ENCODE measurements at places on chromosomes 1 and 21.
A peak's percentile ranks its signal among the peaks of the same experiment; 100 is the strongest.

GRCh38 chr1:112998592-112999235 lies 42.7 kb upstream of the SLC16A1 start:
- DNase-seq: no peak

DNA sequence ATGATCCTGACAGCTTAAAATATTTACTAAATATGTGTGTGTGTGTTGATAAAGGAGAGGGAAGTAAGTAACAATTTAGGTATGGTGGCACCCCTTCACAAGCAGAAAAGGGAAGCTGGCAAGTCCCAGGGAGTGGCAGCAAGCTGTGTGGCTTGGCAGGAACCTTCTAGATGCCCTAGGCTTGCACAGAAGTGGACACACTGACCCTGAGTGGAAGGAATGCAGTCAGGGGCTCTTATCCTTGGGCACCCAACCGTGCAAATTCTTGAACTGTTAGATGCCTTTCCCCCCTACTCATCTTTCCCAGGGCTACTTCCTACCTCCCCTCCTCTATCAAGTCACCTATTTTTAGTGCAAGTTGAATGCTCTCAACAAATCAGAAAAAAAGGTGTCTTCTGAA lies 18.9 kb downstream of the ACP6 start:
- DNase-seq: no peak

DNA sequence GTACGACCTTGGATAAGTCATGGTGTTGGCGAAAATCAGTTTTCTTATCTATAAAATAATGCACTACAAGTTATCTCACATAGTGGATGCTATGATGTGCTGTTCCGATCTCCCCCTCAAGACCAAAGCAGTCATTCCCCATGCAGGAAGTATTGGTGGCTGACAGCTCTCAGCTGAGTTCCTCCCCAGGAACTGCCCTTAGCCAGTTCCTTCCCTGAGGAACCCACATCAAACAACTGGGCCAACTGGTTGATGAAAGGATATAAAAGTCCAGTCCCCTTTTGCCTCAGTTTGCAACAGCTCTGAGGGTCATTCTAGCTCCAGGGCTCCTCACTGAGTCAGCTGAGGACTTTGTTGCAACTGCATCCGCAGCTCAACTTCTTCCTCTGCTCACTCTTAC lies 16.1 kb upstream of the SLAMF1 start:
- no peak for DNase-seq

- no peak for DNase-seq
Observed at GRCh38 chr1:247218121-247218651, 37.7 kb upstream of the VN1R5 start.

- DNase-seq: no peak
Observed at GRCh38 chr1:33501309-33501708, 28.9 kb downstream of the ZSCAN20 start.

DNA sequence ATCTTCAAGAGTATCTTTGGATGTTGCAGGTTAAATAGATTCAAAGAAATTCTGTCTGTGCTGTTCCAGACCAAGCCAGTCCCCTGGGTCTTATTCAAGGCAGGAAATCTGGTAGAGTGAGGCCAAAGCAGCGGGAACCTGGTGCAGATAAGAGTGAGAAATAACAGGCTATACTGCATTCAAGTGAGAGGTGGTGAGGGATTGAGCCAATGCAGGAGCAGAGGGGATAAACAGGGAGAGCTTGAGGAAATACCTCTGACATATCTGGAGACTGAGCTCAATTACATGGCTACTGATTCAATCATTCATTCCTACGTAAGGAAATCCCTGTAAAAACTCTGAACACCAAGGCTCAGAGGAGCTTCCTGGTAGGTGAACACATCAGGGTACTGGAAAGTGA lies 17.2 kb upstream of the PSMA5 start:
- DNase-seq: no peak

- DNase-seq: no peak
Observed at GRCh38 chr1:188762166-188762743, 1715.4 kb downstream of the BRINP3 start.

DNA sequence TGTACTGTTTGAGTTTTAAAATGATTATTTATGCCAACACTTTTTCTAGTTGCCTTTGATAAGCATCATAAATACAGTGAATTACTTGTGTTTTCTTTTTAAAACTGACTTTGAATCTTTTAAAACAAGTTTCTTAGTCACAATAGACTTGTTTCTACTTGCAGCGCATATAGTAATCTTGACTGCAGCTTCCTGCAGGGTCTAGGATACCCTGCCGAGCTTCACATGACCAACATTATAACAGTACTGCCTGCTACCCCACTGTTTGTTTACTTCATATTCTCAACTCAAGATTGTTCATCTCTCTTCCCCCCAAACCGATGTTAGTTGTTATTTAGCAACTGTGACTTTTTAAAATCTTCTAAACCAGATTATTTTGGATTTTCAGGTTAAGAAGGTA lies 751.3 kb upstream of the NEGR1 start:
- DNase-seq: no peak

DNA sequence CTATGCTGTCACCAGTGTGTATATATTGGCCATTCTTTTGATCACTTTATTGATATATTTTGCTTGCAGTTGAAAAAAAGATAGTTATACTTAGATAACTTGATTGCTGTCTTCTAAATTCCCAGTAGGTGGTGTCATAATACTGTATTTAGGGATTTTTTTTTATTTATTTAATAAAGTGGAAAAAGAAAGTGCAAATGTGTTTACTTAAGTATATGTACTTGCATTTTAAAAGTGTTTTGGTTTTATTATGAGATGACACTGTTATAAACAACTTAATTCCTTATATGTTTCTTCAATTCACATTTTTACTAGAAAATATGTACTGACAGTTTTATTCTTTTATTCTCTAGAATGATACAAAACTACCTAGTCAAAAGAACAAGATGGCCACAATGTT lies 164.8 kb downstream of the USP25 start:
- no peak for DNase-seq

- DNase-seq: no peak
Observed at GRCh38 chr1:43558346-43558841, 27.7 kb downstream of the PTPRF start.

GRCh38 chr21:16535102-16535422 lies 805.3 kb downstream of the USP25 start:
- DNase-seq: no peak

DNA sequence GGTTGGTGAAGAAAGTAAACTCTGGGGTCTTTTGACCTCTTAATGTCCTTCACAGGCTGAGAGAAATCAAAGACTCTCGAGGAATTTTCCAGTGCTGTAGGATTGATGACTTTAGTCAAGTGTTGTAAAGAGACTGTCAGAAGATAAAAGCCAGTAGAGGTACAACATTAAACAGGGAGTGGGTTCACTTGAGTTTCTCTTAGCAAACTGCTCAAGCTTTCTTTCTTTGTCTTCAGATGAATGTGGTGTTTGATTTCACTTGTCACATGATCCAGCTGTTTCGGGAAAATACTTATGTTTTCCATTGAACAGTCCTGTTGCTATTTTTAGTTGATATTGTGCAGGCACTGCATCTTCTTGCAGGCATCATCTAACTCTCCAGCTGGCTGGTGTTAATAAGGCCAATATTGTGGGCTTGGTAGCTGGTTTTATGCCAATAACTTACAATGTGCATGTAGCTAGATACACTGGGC lies 45.6 kb downstream of the XCL2 start:
- DNase-seq: no peak

- no peak for DNase-seq
Observed at GRCh38 chr21:43768868-43769167, 7.3 kb downstream of the CSTB start.

- no peak for DNase-seq
Observed at GRCh38 chr1:192884241-192884640, 75.4 kb downstream of the RGS2 start.

- no peak for DNase-seq
Observed at GRCh38 chr21:35249636-35250035, 200.5 kb upstream of the RUNX1 start.

GRCh38 chr1:147167365-147167764 lies 4.9 kb downstream of the PRKAB2 start:
- no peak for DNase-seq

DNA sequence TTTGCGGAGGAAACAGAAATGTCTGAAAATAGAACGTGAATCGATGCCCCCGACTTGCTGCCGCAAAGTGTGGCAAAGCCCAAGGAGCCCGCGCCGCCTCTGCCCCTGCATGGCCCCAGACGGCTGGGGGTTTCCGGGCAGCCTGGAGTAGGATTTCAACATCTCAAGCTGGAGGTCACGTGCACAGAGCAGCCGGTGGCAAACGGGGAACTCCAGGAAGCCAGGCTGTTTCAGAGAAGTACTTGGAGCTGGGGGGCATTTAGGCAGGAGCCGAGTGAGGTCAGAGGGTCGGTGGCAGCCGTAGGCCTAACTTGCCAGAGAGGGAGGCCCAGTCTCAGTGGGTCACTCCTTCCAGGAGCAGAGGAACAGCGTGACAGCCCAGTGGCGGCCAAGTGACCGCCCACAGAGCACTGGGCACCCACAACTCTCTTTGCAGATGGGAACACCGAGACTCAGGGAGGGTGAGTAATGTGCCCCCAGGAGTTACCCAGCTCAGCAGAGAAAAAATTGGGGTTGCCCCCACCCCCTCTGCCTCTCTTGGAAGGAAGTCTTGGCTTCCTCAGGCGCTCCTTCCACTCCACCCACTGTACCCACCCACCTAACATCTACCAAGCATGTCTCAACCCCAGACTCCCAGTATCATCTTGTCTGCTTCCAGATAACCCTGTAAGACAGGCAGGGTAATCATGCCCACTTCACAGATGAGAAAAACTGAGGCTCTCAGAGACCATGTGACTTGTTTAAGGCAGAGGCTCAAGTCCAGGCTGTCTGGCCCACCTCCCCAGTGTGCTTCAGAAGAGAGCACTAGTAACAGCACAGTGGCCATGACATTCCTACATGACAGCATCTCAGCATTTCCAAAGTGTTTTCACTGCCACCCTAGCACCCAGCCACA lies 179.4 kb downstream of the HIVEP3 start:
- peak; percentile 32 for DNase-seq

- peak; percentile 45 for DNase-seq
Observed at GRCh38 chr1:150621497-150622302, 7.7 kb downstream of the ENSA start.
